ENCODE measurements at places on chromosomes 4 and X.

DNA sequence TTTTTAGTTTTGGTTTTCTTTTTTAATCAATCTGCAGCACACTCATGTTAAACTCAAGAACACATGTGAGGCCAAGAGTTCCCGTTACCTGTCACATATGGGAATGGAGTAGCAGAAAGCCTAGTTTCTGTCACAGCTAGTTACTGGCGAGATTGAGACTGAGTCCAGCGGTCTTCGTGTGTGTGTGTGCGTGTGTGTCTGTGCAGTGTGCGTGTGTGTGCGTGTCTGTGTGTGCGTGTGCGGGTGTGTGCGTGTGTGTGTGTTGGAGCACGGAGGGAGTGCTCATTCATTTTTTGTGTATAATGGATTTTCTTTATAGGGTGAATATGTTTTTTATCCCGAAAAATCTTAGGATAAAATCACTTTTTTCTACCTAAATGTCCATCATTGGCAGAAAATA is 19.2 kb downstream of the F11 start:
- DNase-seq: no peak

DNA sequence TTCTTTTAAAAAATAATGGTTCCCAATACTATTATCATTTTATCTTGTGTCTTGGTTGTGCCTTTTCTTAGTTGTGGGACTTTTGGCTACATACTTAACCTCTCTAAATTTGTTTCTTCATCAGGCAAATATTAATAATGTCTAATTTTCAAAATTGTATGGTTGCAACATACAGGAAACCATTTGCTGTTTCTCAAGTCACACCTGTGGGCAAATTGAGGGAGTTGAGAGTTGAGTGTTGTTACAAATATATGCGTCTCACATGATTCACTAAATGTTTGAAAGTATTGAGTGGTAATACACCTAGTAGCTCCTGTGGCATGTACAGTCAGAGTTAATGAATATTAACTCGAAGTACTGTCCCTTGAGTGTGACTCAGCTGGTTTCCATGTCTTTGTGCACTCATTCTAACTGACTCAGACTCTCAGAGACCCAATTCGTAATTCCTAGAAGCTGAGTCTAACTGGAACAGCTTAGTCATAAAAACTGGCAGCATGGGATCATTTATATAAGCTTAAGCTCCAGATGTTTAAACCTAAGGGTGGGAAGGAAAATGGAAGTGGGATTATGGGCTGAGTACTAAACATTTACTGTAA is 802.4 kb downstream of the TRIML1 start:
- no peak for DNase-seq

GRCh38 chr4:1126506-1126905 is 13.1 kb upstream of the RNF212 start:
- DNase-seq: no peak

- DNase-seq: no peak
Measured at GRCh38 chrX:136143711-136144110, 3.6 kb upstream of the FHL1 start.

DNA sequence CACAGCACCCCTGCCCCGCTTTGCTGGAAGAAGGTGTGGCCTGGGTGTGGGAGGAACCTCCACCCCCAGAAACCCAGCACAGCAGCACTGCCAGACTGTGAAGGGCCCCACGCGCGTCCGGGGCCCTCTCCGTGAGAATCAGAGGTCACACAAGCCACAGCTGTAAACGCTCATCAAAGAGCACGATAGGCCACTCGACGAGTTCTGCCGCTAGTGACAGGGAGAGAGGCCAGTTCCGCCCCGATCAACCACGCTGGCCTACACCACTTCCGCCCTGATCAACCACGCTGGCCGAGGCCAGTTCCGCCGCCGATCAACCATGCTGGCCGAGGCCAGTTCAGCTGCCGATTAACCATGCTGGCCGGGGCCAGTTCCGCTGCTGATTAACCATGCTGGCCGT is 25.9 kb upstream of the ADRA2C start:
- no peak for DNase-seq

DNA sequence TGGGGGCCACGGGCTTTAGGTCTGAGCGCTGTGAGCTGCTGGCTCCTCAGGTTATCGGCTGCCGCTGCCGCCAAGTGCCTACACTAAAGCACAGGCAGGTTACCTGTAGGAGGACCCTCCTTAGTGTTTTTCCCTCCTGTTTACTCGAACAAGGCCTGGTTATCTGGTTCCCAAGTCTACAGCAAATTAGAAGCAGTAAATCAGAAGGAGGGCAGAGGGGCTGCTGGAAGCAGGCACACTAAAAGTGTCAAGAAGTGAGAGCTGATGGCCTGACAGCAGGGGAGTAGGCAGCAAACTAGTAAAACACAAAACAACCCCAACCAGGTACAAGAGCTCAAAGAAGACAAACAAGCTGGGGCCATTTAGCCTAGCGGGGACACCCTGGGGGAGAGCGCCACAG is 125.0 kb upstream of the PJA1 start:
- DNase-seq: no peak

DNA sequence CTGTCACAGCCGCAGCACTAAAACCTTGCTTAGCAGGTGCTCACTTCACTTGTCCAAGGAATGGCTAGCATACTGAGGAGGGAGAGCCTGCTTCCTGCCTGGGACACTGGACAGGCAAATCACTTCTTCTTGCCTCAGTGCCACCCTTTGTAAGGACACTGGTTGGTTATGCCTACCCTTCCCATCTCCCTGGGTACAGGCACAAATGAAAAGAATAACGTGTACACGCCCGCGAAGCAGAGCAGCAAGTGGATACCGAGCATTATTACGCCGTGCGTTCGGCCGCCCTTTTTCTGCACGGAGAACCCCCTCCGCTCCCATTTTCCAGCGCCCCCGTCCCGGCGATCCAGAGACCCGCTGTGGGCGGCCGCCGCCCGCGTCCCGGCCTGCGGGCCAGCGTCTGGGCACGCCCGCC is 338 bp upstream of the KLHL2 start:
- DNase-seq: no peak

DNA sequence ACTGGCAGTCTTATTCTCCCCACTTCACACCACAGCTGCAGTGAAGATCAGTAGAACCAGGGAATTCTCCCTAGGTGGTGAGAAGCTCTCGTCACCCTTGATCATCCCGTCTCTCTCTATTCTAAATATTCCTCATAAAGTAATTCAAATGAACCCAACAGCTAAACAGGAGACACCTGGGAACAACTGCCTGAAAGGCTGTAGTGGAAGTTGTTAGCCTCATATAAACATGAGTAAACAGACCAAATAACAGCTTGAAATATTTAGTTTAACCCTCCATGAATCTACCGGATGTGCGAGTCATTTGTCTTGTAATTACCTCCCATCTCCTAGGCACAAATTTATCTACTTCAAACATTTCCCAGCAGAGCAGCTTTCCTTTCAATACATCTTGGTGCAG is 30.4 kb upstream of the APELA start:
- DNase-seq: no peak

GRCh38 chr4:20253735-20254409 is 2.2 kb downstream of the SLIT2 start:
- no peak for DNase-seq

DNA sequence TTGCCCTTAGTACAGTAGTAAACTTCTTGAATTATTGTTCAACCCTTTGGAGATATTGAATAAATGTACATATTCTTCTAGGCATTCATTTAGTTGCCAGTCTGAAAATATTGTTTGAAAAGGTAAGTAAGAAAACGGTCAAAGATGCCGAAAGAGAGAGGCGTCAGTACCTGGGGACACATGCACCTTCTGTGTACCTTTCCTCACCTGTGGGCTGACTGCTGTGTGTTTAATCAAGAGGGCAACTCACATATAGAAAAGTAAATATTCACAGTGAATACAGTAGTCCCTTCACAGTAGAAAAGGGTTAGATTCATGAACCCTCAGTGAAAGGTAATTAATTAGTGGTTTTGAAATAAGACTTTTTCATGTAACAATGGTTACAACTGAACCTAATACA is 6.9 kb downstream of the ANXA10 start:
- DNase-seq: no peak
